NCI-H1436 treated with DMSO at 0.1 percent for 48 hours (cell line): ENCODE measurements at places on chromosomes 1 and 21.

- DNase-seq = no peak
Observed at GRCh38 chr1:11456965-11457364, 22.0 kb upstream of the DISP3 start.

- no peak for DNase-seq
Observed at GRCh38 chr21:34695434-34695833, 26.6 kb downstream of the CLIC6 start.

DNA sequence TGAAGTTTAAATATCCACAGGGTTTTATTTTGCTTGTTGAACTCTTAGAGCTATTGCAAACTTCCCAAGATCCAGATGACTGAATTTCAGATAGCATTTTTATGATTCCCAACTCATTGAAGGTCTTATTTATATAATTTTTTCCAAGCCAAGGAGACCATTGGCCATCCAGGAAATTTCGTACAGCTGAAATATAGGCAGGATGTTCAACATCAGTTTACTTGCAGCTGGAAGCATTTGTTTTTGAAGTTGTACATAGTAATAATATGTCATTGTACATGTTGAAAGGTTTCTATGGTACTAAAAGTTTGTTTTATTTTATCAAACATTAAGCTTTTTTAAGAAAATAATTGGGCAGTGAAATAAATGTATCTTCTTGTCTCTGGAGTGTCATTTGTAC is 32.8 kb upstream of the DDR2 start:
- no peak for DNase-seq

GRCh38 chr1:235160383-235160956 is 580 bp downstream of the RBM34 start:
- no peak for DNase-seq

- no peak for DNase-seq
Observed at GRCh38 chr1:156639601-156640101, 2.3 kb upstream of the BCAN start.

- DNase-seq = no peak
Observed at GRCh38 chr1:170634293-170634692, 29.6 kb upstream of the PRRX1 start.
